ENCODE measurements at places on chromosomes 13 and 19. TPM values are rescaled to one million over a fixed set of nuclear protein-coding genes. Genes with fewer than 3 reads are reported as not detected.

GRCh38 chr13:79385694-79386093, 20.4 kb downstream of the RBM26 start:
- no peak for DNase-seq

Gene CABP5
- polyA plus RNA-seq: not detected

Gene ZNF99
- 0.07 TPM for polyA plus RNA-seq

DNA sequence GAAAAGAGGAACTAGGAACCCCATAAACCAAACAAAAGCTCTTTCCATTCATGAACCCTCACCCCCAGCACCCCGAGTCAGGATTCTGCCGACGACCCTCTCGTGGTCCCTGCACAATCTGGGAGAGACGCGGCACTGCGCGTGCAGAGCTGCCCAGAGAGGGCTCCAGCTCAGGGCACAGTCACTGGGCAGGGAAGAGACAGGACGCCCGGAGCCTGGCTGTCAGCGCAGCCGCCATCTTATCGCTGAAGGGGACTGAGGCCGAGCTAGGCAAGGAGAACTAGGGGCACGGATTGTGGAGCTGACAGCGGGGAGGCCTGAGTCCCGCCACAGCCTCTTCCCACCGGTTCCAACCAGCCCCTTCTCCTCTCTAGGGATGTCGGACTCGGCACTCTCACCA, 349 bp downstream of the ZNF98 start:
- DNase-seq: peak; percentile 20

- no peak for DNase-seq
Observed at GRCh38 chr19:6828698-6829633, 56.5 kb downstream of the VAV1 start.

Gene NLRP5
- polyA plus RNA-seq: not detected

Gene SIGLEC8
- polyA plus RNA-seq: not detected

Gene FAM124A
- 4.1 TPM for polyA plus RNA-seq

GRCh38 chr13:100808330-100809128, 133.9 kb upstream of the TMTC4 start:
- no peak for DNase-seq

DNA sequence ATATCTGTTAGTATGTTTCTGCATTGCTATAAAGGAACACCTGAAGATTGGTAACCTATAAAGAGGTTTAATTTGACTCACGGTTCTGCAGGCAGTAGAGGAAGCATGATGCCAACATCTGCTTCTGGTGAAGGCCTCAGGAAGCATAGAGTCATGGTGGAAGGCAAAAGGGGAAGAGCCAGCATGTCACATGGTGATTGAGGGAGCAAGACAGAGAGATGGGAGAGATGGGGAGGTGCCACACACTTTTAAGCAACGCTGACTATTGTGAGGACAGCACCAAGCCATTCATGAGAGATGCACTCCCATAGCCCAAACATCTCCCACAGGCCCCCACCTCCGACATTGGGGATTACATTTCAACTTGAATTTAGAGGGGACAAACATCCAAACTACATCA, 32.8 kb downstream of the COG6 start:
- no peak for DNase-seq

DNA sequence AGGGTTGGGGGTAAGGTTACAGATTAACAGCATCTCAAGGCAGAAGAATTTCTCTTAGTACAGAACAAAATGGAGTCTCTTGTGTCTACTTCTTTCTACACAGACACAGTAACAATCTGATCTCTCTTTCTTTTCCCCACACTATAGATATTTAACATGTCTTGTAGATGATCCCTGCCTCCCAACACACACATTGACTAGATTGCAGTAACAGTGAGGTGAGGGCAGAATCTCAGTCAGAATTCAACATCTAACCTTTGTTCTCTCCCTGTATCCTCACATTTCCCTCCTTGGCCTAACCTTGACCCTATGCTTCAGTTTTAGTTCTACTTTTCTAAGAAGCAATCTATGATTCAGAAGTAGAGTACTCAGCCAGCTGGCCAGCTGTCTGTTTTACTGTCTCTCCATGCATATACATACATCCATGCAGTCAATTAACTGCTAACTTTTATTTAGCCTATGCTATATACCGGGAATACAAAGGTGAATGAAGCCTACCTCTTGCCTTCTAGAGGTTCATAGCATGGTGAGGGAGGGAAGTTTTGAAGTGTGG, 18.1 kb downstream of the DNAJC15 start:
- DNase-seq: no peak

DNA sequence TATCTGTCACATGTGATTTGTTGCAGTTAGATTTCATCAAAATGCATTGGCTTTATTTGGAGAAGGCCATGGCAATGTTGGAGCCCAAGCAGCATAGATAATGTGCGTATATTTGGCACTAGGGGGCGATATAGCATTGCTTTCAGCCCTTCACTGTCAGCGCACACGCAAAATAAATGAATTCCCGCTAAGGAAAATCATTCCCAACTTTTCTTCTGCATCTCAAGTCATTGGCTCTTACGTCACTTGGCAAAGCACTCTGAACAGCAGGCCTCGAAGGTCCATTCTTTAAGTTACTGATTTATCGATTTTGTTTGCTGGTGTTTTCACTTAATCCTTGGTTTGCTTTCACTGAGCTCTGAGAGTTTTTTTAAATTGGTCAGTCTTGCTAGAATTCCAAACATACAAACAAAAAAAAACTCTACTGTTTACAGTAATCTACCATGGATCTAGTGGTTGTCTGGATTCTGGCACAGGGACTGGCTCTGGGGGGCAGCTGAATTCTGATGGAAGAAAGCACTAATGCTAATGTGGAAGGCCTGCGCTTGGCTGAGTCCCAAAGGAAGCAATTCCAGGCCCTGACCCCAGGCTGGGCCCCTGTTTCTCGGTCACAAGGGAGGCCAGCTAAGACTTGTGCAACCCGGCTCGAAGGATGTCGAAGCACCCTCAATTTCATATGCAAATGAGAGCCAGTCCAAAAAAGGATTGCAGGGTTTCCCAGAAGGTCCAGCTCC, 97.7 kb upstream of the IPO5 start:
- DNase-seq: peak; percentile 44

Gene POU2F2
- polyA plus RNA-seq: 0.61 TPM

DNA sequence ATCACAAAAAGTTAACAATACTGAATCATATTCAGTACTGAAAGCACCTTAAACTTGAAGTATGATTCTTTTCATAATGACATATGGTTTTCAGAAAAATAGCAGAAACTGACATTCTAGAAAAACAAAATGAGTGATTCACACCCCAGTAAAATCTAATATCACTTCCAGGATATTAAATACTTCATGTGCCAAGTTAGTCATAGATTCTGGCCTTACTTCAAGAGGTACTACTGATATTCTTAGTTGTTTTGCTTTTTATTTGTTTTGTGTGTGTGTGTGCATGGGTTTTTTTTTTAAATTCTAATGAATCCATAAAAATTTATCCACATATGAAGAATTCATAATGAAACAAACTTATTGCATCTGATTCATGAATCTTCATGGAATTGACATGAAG, 207.9 kb upstream of the UFM1 start:
- DNase-seq: no peak
